ENCODE measurements at places on chromosomes 2 and 18.

DNA sequence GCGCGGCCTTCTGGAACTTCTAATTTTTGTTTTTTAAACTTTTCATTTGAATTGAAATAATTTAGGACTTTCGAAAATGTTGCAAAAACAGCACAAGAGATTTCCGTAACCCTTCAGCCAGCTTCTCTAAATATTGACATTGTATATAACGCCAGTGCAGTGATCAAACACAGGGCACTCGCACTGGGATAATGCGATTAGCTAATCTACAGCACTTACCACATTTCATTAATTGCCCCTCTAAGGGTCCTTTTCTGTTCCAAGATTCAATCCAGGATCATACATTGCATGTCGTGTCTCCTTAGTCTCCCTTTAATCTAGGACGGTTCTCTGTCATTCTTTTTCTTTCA lies 343 bp upstream of the CD302 start:
- no peak for DNase-seq

DNA sequence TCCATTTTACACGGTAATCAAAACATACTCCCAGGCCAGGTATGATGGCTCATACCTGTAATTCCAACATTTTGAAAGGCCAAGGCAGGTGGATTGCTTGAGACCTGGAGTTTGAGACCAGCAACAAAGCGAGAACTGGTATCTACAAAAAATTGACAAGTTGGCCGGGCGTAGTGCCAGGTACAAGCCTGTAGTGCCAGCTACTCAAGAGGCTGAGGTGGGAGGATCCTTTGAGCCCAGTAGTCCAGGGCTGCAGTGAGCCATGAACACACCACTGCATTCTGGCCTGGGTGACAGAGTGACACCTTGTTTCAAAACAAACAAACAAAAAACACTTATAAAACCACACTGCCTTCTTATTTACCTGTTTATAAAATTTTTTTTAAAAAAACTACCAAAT lies 80.8 kb downstream of the GAREM1 start:
- no peak for DNase-seq

GRCh38 chr2:33236482-33237385 lies 239.7 kb upstream of the RASGRP3 start:
- DNase-seq = no peak

DNA sequence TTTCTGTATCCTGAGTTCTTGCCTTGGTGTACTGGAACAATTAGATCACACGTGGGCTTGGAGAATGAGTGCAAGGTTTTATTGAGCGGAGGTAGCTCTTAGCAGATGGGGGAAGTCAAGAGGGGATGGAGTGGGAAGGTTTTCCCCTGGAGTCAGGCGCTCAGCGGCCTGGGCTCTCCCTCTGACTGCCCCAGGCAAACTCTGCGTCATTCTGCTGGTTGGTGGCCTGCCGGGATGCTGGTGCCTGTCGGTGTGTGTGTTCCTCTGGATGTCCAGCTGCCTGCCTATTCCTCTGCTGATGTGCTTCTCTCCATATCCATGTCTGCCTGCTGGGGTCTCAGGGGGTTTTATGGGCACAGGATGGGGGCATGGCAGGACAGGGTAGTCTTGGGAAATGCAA lies 111.0 kb downstream of the TRIB2 start:
- no peak for DNase-seq

- no peak for DNase-seq
Observed at GRCh38 chr18:1078301-1078700, 173.6 kb downstream of the ADCYAP1 start.

GRCh38 chr2:54457323-54458023 lies 1.3 kb downstream of the SPTBN1 start:
- DNase-seq = peak; percentile 72

DNA sequence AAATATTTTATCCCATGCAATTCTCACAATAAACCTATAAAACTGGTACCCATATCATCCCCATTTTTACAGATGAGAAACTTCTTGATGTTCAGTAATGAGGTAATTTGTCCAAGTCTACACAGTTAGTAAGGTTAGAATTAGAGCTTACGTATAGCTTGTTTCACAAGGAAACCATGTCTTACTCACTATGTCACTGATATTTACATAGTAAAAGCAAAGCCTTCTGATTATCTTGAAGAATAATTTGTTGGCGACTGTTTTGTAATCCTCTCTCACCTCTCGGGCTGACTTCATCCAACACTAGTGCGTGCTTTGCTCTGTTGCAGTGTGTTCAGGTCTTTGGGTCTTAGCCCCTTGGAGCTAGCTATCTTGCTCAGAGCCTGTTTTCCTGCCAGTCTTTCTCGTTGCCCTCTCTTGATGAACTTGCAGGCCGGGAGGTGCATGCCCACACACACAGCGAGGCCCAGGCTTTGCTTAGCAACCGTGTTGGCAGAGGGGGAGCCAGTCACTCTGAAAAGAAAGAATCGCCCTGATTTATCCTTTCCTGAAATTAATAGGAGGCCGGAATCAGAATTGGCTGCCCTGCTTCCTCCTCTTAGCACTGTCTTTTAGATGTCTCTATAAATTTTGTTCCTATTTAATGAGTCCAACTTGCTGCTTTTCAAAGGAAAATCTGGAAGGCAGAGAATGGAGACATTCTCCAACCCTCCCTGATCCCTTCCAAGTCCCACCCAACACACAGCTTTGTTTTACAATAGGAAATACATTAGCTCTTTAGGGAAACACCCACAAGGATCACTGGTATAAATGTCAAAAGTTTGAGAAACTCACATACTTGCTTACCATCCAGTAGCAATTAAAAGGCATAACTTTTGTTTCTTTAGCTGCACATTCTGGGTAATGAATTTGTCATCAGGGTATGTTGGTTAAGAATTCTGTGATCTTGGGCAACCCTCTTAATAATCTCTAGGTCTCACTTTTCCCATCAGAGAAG lies 97.6 kb upstream of the SEC11C start:
- no peak for DNase-seq

GRCh38 chr2:64035072-64035942 lies 16.1 kb upstream of the VPS54 start:
- no peak for DNase-seq

DNA sequence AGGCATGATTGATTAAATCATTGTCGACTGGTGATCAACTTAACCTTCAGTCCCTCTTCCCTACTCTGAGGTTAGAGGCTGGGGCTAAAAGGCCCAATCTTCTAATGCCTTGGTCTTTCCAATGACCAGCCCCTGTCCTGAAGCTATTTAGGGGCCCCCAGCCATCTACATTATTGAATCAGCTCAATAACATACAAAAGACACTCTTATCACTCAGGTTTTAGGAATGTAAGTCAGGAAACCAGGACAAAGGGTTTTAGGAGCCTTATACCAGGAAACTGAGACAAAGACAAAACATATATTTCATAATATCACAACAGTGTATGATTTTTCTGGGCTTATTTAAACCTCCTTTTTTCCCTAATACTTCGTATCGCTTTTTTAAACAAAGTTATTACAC lies 198.6 kb downstream of the RNF152 start:
- DNase-seq = no peak

GRCh38 chr2:106358521-106358920 lies 109.7 kb downstream of the RGPD3 start:
- no peak for DNase-seq

GRCh38 chr2:138565230-138565598 lies 63.6 kb downstream of the SPOPL start:
- no peak for DNase-seq

Data from common myeloid progenitor, CD34-positive (primary cell).